ENCODE measurements at places on chromosomes 2 and 18.

DNA sequence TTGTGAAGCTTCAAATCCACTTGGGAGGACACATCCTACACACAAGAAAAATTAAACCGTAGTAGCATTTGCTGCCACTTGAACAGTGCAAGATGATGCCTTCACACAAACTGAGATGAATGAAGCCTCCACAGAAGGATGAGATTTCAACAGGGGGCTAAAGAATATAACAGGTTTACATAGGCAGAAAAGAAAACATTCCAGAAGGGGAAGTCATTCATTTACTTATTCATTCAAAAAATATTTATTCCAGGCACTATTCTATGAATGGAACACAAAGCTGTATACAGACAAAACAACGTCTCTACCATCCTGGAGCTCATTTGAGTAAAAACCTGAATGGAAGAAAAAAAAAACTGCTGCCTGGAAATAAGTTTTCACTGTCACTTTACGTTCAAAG, 170.5 kb downstream of the CDH20 start:
- DNase-seq, result no peak

DNA sequence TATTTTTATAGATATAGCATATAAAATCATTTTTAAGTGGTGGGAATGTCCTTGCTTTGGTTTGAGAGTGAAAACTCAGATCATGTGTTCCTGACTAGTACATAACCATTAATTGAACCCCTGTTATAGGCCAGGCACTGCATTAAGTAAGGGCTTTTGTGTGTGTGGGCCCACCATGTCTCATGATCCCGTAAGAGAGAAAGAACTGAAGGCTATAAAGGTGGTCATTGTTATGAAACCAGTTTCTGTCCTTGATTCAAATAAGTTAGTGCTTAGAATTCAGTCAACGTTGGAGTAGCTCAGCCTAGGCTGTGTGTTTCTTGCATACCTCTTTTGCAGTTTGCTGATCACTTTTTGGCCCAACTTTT, 91.5 kb downstream of the LIMS1 start:
- DNase-seq, result no peak

- no peak for DNase-seq
Observed at GRCh38 chr18:36608107-36608506, 220.7 kb downstream of the TPGS2 start.

- no peak for DNase-seq
Observed at GRCh38 chr18:42268798-42269197, 313.8 kb downstream of the PIK3C3 start.

GRCh38 chr2:219122202-219122980, 38.2 kb downstream of the NHEJ1 start:
- DNase-seq, result no peak

- no peak for DNase-seq
Observed at GRCh38 chr2:241944821-241945220, 75.3 kb downstream of the RTP5 start.

DNA sequence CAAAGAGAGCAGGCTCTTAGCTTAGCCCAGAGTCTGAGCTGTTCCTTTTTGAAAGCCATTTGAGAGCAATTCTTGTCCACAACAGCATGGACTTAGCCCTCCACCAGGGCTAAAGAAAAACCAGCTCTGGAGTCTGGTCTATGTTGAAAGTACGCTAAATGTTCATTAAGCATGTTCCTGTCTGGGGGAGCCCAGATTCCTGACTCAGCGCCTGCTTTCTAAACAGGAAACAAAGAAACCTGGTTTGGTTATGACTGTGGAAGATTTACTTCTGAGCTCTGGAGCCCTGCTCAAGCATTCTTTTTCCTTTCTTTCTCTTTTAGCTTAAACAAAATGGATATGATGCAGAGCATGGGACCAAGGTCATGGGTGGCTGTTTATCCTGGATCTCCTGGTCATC, 279.8 kb downstream of the RBM43 start:
- DNase-seq, result no peak

DNA sequence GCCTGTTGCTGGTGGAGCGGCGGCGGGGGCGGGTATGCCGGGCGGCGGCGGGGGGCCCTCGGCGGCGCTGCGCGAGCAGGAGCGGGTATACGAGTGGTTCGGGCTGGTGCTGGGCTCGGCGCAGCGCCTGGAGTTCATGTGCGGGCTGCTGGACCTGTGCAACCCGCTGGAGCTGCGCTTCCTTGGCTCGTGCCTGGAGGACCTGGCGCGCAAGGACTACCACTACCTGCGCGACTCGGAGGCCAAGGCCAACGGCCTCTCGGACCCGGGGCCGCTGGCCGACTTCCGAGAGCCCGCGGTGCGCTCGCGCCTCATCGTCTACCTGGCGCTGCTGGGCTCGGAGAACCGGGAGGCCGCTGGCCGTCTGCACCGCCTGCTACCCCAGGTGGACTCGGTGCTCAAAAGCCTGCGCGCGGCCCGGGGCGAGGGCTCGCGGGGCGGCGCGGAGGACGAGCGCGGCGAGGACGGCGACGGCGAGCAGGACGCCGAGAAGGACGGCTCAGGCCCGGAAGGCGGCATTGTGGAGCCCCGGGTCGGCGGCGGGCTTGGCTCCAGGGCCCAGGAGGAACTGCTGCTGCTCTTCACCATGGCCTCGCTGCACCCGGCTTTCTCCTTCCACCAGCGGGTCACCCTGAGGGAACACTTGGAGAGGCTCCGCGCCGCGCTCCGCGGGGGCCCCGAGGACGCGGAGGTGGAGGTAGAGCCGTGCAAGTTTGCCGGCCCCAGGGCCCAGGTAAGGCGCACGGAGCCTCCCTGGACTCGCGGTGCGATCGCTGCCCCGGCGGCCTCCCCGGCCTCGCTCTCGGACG, 1.0 kb downstream of the ZCCHC2 start:
- DNase-seq, result peak; percentile 57

GRCh38 chr18:49694402-49694801, 118.9 kb downstream of the ACAA2 start:
- no peak for DNase-seq

- no peak for DNase-seq
Observed at GRCh38 chr2:238850091-238850490, 2.2 kb downstream of the TWIST2 start.

GRCh38 chr2:54166121-54166773, 50.8 kb downstream of the ACYP2 start:
- DNase-seq, result no peak

GRCh38 chr2:174776223-174776622, 12.0 kb upstream of the CHRNA1 start:
- no peak for DNase-seq

DNA sequence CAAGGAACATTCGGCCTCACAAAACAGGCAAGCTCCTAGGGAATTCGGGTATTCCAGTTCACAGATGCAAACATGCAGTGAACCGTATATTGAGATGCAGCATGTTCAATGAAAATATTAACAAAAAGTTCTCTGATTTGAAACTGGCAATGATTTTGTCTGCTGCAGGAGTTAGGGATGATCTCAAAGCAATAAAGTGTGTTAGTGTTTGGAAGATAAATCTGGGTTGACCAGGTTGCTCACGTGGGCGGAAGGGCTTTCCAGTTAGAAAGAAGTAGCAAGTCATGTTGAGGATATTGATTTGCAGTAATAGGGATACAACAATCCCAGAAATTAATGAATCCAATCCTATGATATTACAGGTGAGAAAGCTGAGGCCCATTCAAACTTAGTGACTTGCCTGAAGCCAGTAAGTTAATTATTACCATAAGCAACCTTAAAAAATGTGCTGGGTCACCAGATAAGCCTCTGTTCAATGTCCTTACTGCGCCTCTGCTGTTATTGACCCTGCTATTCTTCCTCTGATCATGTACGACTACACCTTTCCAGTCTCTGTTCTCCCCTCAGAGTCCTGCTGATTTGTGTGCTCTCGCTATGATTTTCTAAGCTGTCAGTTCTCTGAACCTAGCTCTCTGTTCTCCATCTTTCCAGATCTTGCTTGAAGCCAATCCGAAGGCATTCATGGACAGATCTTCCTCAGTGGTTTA, 370.8 kb downstream of the DSEL start:
- DNase-seq, result no peak

- no peak for DNase-seq
Observed at GRCh38 chr2:53131416-53131815, 636.2 kb upstream of the CHAC2 start.

DNA sequence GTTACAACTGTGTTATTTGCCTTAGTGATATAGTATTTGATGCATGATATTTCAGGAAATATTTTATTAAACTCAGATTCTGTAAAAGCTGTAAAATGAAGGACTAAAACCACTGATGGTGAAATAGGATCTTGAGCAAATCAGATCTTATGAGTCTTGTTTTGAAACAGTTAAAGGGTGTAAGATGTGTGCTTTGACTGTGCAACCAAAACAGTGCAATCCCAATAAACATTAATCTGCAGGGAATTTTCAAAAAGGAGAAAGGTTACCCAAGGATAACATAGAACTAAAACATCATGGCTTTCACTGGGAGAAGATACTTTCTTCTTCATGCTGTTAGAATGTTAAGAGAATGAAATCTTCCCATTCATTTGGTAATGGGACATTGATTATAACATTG, 378.7 kb downstream of the PARD3B start:
- DNase-seq, result no peak

GRCh38 chr2:70475266-70475665, 78.4 kb downstream of the TGFA start:
- DNase-seq, result no peak

GRCh38 chr18:77248873-77249568, 627 bp upstream of the GALR1 start:
- no peak for DNase-seq

DNA sequence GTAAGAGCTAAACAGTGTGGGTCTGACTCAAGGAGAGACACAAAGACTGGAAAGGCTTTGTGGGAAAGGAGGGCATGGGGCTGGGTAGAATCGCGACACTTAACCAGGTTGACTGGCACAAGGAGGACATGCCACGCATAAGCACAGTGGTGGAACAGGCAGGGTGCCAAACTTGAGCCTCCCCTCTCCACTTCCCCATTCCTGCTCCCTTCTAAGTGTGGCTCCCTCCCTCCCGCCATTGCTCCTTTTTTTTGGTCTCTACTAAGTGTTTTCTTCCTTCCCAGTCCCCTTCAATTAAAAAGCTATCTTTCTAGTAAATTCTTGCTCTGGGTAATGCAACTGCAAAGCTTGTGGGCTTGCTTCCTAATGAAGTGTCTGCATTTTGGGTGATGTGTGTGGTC, 40.3 kb upstream of the ZFP36L2 start:
- DNase-seq, result no peak

GRCh38 chr2:45765007-45765727, 113.7 kb downstream of the PRKCE start:
- no peak for DNase-seq

DNA sequence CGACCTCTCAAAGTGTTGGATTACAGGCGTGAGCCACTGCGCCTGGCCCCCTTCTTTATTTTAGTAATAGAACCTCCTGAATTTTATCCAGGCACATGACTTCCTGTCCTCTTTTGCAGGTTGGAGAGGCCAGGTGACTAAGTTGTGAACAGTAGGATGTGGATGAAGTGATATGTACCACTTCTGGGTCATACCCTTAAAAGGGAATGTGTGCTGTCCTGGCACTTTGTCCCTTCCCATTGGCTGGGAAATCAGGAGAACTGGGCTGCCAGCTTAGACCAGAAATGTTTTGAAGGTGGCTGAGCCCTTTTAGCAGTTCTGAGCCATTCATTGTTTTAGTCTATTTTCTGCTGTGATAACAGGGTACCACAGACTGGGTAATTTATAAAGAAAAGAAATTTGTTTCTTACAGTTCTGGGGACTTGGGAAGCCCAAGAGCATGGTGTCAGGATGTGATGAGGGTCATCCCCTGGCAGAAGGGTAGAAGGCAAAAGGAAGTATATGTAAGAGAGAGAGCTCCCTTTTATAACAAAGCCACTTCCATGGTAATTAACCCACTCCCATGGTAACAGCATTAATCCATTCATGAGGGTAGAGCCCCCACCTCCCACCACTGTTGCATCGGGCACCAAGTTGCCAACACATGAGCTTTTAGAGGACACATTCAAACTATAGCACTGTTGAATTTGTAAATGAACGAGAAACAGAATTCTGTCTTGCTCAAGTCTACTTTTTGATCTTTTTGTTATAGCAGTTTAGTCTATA, 79.1 kb downstream of the TTC27 start:
- no peak for DNase-seq

GRCh38 chr2:104233591-104233990, 620.3 kb upstream of the POU3F3 start:
- no peak for DNase-seq

DNA sequence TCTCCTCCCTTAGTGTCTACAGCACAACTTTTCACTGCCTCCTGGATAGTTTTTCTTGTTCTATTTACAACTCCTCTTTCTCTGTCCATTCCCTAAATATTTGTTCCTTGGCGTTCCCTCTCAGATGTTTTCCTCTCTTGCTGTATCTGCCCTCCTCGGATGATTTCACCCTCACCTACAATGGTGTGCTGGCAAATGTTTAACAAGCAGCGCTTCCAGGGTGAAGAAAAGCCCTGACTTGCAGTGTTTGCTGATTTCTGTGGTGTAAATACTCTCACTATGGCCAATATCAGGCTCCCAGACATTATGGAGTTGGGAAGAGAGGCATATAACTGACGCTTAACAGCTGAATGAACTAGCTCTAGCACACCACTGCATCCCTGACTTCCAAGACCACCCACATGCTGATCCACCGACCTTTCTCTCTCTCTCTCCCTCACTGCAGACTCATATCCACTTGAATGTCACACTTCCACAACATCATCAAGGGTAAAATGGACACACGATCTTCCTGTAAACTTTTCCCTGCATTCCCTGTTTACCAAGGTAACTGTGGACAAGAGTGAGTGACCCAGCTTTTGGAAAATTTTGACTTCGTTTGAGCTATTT, 31.5 kb upstream of the SPTBN1 start:
- no peak for DNase-seq

GRCh38 chr2:70784320-70784719, 6.1 kb downstream of the FIGLA start:
- DNase-seq, result no peak

- DNase-seq, result no peak
Observed at GRCh38 chr2:141497272-141497671, 633.5 kb downstream of the LRP1B start.

DNA sequence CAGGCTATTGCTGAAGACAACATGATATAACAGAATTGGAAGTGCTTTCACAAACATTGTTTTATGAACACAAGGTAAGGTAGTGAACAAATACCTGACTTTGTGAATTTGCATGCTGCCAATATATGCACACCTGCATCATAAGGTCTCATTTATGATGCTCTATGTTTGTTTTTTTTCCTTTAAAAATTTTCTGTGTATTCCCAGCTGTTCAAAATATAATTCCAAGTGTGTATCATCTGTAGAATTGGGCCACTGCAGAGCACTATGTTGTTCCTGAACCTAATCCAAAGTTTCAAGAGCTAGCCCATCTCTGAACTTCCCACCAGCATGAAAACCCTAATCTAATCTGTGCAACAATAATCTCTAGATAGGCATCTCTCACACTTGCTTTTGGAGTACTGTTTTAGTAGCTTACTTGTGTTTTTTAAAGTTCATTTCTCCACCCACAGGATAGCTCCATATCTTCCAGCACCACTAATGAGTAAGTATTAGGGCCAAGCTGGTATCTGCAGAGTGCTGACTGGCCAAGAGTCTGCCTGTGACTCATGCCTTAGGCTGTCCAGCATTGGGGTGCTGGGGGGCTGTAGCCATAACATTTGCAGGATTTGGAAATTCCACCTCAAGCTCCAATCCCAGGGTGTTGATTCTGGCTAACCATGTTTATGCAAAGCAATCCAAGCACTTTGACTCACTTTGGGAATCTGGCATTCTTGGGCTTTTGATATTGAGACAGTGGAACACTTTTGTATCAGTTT, 208.2 kb upstream of the REV1 start:
- no peak for DNase-seq
